ENCODE measurements at places on chromosomes 2 and 18. TPM values are rescaled to one million over a fixed set of nuclear protein-coding genes. Genes with fewer than 3 reads are reported as not detected.

LRRC30 gene
- not detected for total RNA-seq

- no peaks in the 10 kb centered on the region for H3K27me3 ChIP-seq
- H3K27ac ChIP-seq, result no peak overlapping the region
- no peak for DNase-seq
- H3K4me3 ChIP-seq, result no peak overlapping the region
- H3K36me3 ChIP-seq, result no peaks in the 10 kb centered on the region
- no peaks in the 10 kb centered on the region for H3K4me1 ChIP-seq
Observed at GRCh38 chr2:239749272-239749873, 275.8 kb downstream of the NDUFA10 start.

GRCh38 chr2:19932928-19933327 lies 31.1 kb upstream of the TTC32 start:
- H3K27ac ChIP-seq, result no peak overlapping the region
- no peak for DNase-seq
- H3K4me1 ChIP-seq, result no peaks in the 10 kb centered on the region
- H3K4me3 ChIP-seq, result no peak overlapping the region
- no peaks in the 10 kb centered on the region for H3K27me3 ChIP-seq
- peaks cover 22% of the 10 kb centered on the region for H3K36me3 ChIP-seq

DNA sequence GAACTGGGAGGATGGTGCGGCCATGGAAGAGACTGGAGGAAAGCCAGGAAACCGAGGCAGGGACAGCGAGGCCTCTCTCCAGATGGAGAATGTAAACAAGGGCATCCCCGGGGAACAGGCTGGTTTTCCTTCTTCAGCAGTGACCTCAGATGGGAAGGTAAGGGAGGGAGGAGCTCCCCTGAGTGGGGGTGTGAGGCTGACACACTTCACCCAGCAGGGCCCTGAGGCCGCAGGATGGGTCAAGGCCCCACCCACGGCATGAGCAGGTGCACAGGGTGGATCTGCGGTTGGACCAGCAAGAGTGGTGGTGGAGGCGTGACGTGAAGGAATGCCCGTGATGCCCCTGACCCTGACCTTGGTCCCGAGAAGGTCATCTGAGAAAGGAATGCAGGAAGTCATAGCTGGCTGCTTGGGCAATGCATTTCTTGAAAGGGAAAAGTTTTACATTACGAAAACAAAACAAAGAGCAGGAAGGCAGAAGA lies 48.1 kb downstream of the ADCY3 start:
- no peak overlapping the region for H3K27ac ChIP-seq
- H3K36me3 ChIP-seq, result peaks cover 5% of the 10 kb centered on the region
- peaks cover 5% of the 10 kb centered on the region for H3K4me1 ChIP-seq

GRCh38 chr18:32437100-32437834 lies 33.4 kb downstream of the GAREM1 start:
- H3K27ac ChIP-seq, result no peak overlapping the region
- H3K4me1 ChIP-seq, result no peaks in the 10 kb centered on the region
- peaks cover 4% of the 10 kb centered on the region for H3K27me3 ChIP-seq
- no peak for DNase-seq

TTL gene
- total RNA-seq, result 49.0 TPM

DNA sequence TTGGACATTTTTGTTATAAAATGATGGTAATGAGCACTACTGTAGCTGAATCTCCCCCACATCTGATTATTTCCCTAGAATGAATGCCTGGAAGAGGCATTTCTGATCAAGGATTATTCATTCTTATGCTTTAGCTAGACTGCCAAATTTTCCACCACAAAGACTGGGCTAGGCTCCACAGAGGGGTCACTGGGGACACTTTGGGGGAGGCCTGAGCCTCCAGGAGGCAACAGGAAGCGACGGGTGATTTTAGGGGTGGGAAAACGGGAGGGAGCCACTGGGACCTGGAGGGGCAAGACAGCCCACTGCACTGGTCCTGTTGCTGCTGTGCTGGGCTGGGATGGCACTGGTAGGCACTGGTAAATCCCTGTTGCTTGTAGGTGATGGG lies 2.4 kb upstream of the ASB1 start:
- H3K27me3 ChIP-seq, result no peaks in the 10 kb centered on the region
- H3K27ac ChIP-seq, result no peak overlapping the region
- peaks cover 6% of the 10 kb centered on the region for H3K36me3 ChIP-seq
- no peak for DNase-seq
- peak overlapping the region; percentile 48 for H3K4me3 ChIP-seq

NAT8 gene
- not detected for total RNA-seq

- H3K4me1 ChIP-seq, result no peaks in the 10 kb centered on the region
- DNase-seq, result no peak
- H3K4me3 ChIP-seq, result no peak overlapping the region
- no peaks in the 10 kb centered on the region for H3K27me3 ChIP-seq
Observed at GRCh38 chr2:147017951-147018645, 826.7 kb upstream of the ACVR2A start.

DNA sequence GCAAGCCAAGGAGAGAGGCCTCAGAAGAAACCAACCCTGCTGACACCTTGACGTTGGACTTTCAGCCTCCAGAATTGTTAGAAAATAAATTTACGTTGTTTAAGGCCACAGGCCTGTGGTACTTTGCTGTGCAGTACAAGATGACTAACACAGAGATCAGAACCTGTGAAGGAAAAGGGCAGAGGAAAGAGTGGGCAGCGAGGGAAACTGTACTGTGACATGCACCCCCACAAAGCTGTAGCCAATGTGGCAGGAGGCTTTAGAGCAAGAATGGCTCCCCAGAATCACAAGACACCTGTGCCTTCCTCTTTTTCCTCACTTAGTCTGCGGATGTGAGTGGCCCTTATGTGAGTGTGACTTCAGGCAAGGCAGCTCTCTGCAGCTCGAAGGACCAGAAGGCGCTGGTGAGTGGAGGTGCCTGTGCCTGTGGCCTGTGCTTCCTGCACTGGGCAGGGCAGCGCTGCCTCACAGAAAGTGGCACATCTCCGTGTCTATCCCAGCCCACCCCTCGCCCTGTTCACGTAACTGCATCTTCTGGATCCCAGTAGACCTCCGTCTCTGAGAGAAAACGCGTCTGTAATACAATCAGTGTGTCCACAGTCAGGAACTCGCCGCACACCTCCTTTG lies 89.5 kb downstream of the MRPS9 start:
- DNase-seq, result no peak
- peaks cover 12% of the 10 kb centered on the region for H3K4me1 ChIP-seq
- no peak overlapping the region for H3K27ac ChIP-seq
- H3K27me3 ChIP-seq, result peaks cover 13% of the 10 kb centered on the region
- H3K4me3 ChIP-seq, result no peak overlapping the region
- no peaks in the 10 kb centered on the region for H3K36me3 ChIP-seq

- no peak for DNase-seq
- peaks cover 66% of the 10 kb centered on the region for H3K4me1 ChIP-seq
- no peaks in the 10 kb centered on the region for H3K27me3 ChIP-seq
- no peak overlapping the region for H3K4me3 ChIP-seq
Observed at GRCh38 chr18:2602844-2603243, 31.5 kb downstream of the NDC80 start.

GRCh38 chr2:108594132-108594981 lies 60.1 kb downstream of the LIMS1 start:
- peak overlapping the region; percentile 72 for H3K4me3 ChIP-seq
- H3K36me3 ChIP-seq, result peaks cover 2% of the 10 kb centered on the region
- no peaks in the 10 kb centered on the region for H3K27me3 ChIP-seq
- DNase-seq, result no peak

- H3K27me3 ChIP-seq, result no peaks in the 10 kb centered on the region
- H3K4me3 ChIP-seq, result no peak overlapping the region
- no peaks in the 10 kb centered on the region for H3K4me1 ChIP-seq
Observed at GRCh38 chr18:39969803-39970494, 1985.1 kb upstream of the PIK3C3 start.

- H3K4me3 ChIP-seq, result no peak overlapping the region
- H3K36me3 ChIP-seq, result no peaks in the 10 kb centered on the region
- peaks cover 6% of the 10 kb centered on the region for H3K27me3 ChIP-seq
Observed at GRCh38 chr2:231184319-231184718, 14.1 kb upstream of the ARMC9 start.

DNA sequence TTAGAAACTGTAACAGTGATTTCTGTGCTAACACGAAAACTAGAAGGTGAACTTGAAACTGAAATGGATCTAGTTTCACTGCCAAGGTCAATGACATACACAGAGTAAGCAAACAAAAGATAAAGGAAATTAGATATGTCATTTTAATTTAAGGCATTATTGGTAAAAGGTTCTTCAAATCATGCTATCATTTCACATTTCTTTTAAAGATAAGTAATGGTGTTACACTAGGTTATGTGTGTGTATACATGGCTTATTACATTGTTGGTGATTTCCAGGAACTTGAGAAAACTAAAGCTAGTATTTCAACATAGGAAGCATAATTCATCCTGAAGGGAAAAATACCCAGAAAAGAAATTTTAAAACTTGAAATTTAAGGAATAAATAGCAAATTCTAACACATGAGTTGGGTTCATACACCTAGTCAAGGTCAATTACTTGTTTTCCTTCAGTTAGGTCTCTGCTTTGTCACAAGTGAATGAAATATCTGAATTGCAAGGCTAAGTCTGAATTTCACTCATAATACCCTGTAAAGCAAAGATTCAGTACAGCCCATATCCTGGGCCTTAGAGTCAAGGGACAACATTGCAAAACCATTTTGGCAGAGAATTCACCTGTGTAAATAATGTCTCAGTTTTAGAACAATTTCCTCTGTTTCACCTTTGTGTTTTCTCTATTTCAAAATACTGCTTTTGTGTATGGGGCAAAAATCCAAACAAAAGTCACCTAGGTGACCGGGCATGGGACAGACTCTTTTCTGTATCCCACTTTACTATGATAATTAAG lies 141.6 kb downstream of the SRBD1 start:
- H3K27me3 ChIP-seq, result no peaks in the 10 kb centered on the region
- H3K4me3 ChIP-seq, result no peak overlapping the region
- no peaks in the 10 kb centered on the region for H3K36me3 ChIP-seq
- H3K4me1 ChIP-seq, result no peaks in the 10 kb centered on the region
- DNase-seq, result no peak
- no peak overlapping the region for H3K27ac ChIP-seq
